ENCODE measurements at places on chromosomes 2 and 18.

DNA sequence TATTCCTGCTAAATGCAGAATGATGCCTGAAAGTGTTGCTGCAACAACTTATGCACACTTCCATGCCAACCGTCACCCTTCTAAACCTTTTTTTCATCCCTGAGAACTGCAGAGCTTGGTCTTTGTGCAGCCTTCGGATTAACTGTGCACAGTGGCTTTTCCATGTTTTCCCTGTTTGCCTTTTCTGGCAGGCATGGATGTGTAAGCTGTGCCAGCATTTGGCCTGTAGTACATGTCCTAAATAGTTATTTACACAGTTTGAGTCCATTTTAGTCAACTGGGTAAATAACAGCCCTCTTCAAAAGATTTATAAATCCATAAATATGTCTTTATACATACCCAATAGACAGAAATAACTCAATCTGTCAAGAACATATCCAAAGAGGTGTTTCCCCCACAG, 31.5 kb downstream of the MEIS1 start:
- no peak for DNase-seq

GRCh38 chr2:120436885-120437603, 91.1 kb downstream of the INHBB start:
- peak; percentile 35 for DNase-seq

DNA sequence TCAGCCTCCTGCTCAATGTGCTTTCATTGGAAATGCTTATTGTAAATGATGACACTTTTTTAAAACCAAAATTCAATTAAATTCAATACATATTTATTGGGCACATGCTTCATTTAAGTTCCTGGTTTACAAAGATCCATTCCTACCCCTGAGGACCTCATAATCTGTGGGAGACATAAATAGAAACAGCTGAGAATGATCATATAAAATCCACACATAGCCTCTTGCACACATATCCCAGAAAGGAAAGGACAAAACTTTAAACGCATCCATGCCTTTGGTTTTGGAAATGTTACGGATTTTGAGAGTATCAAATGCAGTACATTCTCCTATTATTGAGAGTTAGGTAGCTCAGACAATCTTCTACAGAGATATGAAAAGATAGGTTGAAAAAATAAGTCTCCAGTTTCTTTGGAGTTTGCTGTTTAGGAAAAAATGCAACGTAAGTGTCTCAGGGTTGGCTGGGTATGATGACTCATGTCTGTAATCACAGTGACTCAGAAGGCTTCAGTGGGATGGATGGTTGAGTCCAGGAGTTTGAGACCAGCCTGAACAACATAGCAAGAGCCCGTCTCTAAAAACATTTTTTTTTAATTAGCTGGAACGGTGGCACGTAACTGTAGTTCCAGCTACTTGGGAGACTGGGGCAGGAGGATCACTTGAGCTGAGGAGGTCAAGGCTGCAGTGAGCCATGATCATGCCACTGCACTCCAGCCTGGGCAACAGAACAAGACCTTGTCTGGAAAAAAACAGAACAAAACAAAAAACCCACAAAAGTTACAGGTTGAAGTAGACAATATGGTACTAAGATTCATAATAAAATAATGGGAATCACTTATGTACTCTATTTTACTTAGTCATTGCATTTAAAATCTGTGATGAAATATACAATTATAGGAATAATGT, 3.9 kb upstream of the PRELID3A start:
- peak; percentile 39 for DNase-seq

DNA sequence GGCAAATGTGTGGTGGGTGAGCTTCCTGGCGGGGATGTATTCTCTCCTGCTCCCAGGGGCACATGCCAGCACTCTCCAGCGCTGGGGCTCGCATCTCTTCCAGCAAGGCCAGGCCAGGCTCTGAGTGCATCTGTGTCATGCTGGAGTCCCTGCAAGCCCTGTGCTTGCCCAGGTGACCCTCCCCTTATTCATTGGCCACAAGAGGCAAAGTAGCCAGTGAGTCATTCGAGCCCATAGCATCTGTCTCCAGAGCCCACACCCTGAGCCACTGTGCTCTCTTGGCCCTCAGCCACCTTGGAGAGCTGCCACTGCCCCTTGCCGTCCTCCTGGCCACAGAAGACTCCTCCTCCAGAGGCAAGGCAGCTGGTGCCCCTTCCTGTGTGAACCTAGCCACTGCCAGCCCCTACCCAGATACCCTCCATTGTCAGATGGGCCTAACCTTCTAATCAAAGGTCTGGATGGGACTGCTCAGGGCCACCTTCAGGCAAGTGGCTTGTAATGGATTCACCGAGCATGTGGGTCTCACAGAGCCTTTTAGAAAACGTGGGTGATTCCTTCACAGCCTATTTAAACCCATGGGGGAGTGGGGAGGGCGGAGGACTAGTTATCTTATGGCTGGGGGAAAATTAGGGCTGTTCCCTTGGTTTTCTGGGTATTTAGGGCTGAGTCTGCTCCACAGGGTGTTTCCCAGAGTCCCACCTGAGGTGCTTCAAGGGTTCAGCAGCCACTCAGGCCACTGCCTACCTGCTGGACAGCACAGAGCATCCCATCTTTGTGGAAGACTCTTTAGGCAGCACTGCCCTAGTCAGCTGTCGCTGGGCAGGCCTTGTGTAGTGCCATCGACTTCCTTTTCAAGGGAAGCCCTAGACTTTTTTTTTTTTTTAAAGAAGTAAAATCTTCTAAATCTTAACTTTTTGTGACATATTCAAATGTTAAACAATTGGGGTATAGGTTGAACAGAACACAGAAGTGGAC, 137.4 kb downstream of the ACOXL start:
- DNase-seq, result no peak

DNA sequence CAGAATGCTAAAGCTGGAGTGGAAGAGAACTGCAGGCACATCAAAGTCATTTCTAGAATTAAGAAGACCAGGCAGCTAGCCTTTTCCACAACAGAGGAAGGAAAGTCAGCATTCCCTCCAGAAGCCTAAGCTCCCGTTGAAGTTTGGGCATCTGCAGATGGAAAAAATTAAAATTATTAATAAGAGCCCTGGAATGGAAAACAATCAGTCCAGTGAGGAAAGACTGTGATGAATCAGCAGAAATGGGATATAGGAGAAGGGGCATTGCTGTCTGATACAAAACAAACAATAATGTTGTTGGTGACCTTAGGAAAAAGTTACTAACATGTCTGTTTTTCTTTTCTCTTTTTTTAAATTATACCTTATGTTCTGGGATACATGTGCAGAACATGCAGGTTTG, 450.7 kb upstream of the SLC14A2 start:
- no peak for DNase-seq

GRCh38 chr18:5787936-5788335, 107.4 kb downstream of the TMEM200C start:
- no peak for DNase-seq

DNA sequence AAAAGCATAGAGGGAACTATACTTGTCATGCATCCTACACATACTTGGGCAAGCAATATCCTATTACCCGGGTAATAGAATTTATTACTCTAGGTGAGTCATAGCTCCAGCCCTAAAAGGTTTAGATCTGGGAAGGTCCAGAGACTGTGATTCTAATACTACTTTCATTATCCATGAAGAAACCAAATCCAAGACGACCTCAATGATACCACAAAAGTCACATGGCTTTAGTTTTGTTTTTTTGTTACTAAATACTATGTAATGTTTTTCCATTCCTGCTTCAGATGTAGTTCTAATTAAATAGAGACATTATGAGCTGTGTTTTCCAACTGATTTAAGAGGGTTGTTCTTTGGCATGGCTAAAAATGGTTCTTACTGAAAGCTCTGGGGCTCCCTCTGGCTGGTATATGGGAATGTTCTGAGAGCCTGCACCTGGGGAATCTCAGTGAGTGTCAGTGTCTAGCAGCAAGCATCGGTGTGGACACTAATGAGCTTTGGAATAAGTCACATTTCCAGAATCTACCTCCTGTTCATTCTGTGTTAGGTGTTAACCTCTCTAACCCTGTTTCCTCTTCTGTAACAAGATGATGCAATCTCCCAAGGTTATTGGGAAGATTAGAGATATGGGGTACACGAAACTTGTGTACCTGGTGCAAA, 20.5 kb upstream of the IL1RL2 start:
- DNase-seq, result peak; percentile 60

- DNase-seq, result no peak
These were observed 17.1 kb upstream of the POU3F3 start for GRCh38 chr2:104836841-104837240.

GRCh38 chr2:212968284-212969081, 182.9 kb downstream of the IKZF2 start:
- DNase-seq, result no peak

GRCh38 chr2:36329251-36329650, 26.3 kb upstream of the CRIM1 start:
- DNase-seq, result no peak

GRCh38 chr2:21467910-21468309, 344.1 kb downstream of the TDRD15 start:
- DNase-seq, result no peak

GRCh38 chr2:215722125-215722524, 286.3 kb upstream of the FN1 start:
- DNase-seq, result no peak

- no peak for DNase-seq
These were observed 28.8 kb downstream of the PKDCC start for GRCh38 chr2:42076357-42077225.

- no peak for DNase-seq
These were observed 29.6 kb downstream of the THAP4 start for GRCh38 chr2:241607162-241607885.

- no peak for DNase-seq
These were observed 12.6 kb upstream of the PKDCC start for GRCh38 chr2:42035241-42035640.

- DNase-seq, result no peak
These were observed 430.2 kb downstream of the SETBP1 start for GRCh38 chr18:45110577-45111501.

DNA sequence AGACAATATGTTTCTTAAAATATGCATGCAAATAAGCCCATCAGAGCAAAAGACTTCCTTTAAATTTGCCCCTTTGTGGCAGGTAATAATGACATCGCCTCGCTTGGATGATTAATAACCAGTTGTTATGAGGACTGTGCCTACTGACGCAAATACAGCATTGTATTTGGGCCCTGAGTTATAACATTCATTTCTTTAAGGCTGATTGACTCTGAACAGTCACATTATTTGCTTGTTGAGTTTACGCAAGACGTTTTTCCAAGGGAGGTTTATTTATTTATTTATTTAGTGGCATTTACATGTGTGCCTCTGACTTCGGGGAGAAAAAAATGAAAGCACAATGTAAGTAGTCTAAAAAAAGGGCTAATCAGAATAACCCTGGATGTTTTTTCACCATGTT, 88.3 kb downstream of the SLC8A1 start:
- no peak for DNase-seq

DNA sequence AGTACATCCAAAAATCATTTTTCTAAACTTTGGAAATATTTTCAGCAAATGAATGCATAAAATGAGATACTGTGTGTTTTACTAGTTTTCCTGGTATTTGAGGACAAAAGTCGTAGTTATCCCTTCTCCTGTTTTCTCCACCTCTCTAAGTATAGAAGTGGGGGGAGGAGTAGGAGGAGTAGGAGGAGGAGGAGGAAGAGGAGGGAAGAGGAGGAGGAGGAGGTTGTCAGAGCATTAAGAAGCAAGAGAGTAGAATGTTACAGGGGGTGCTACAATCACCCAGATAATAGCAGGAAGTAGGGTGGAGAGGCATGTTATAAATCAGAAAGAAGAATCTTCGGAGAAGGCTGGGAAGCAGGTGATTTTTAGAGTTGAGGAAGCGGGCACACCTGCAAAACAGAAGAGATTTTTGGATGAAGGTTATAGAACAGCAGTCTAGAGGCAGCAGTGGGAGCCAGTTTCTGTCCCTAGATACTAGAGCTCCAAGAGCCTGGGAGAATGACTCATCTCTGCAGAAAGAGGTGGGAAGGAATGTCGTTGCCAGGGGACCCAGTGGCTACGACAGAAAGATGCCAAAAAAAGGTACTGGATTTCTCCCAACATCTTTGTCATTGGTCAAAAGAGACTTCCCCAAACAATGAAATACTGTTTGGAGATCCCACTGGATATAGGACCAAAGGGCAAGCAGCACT, 44.2 kb upstream of the AQP4 start:
- no peak for DNase-seq

DNA sequence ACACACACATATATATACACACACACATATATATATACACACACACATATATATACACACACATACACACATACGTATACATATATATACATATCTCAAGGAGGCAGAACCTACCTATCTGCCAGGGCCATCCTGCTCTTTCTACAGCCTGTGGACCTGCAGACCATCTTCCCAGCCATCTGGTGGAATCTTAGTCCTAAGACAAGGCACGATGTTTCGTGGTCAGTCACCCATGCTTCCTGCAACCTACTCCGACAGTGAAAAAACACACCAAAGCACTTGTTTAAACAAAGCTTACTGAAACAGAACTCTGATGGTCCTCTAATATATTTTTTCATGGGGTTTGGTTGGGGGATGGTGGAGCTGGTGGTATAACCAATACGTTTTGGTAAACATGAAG, 164.2 kb upstream of the ZNF521 start:
- DNase-seq, result no peak

DNA sequence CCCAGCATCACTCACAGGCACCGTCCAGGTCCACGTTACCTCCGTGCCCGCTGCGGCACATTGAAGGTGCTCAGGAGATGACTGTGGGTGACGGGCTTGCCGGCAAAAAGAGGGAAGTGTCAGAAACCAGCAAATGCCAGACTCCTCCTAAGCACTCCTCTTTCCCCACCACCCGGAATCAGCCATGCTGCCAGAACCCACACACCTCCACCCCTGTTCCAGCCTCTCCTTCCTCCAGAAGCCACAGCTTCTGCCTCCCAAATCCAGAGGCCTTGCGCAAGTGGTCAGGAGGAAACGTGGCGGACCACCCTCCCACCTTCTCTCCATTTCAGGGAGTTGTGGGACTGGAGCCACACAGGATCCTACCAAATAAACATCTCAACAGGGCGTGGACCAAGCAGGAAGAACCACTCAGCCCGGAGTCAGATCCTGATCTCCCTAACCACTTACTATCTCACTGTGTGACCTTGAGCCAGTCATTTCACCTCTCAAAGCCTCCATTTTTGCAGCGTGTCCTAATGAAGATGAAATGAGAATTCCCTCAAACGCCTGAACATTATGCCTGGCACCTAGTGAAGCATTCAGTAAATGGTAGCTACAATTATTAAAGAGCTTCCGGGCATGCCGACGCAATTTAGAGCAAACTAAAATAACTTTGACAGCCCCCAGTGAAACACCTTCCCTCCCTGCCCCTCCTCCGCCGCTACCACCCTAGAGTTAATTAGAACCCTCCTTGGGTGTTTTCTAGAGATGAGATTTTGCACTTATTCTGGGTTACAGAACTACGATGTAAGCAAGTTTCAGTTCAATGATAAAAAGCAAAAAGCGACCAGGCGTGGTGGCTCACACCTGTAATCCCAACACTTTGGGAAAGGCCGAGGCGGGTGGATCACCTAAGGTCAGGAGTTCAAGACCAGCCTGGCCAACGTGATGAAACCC, 32.9 kb downstream of the SMAD7 start:
- no peak for DNase-seq

- peak; percentile 43 for DNase-seq
These were observed 56.8 kb downstream of the ATOH8 start for GRCh38 chr2:85810371-85811179.

- peak; percentile 56 for DNase-seq
These were observed 771.9 kb downstream of the ERBB4 start for GRCh38 chr2:211766689-211767088.

All from small intestine (tissue), 16 donors.